Transverse colon (tissue), 4 donors: ENCODE measurements at places on chromosomes 5 and 9. TPM values are rescaled to one million over a fixed set of nuclear protein-coding genes. Genes with fewer than 3 reads are reported as not detected.

FOXD1 gene
- total RNA-seq, result not detected

PTTG1 gene
- 6.4 TPM for total RNA-seq

DNA sequence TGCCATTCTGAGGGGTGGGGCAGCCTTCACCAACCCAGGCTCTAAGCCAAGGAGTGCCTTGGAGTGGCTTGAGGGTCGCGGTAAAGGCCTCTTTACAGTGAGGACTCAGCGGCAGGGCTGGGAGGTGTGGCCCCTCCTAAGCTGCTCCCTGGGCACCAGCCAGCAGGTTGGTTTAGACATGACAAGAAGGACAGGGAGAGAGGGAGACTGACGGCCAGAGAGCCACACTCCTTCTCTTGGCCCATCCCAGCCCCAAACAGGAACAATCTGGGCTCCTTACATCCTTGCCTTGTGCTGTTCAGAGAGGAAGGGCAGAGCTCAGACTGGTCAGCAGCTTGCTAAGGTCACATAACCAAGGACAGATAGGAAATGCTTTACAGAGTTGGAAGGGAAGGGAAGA lies 94.5 kb downstream of the LMX1B start:
- no peaks in the 10 kb centered on the region for H3K36me3 ChIP-seq
- H3K4me1 ChIP-seq, result no peaks in the 10 kb centered on the region
- peaks cover 77% of the 10 kb centered on the region for H3K27me3 ChIP-seq
- no peak for DNase-seq
- H3K27ac ChIP-seq, result no peak overlapping the region

ADAM19 gene
- 4.0 TPM for total RNA-seq

PCDHA1 gene
- not detected for total RNA-seq

DNA sequence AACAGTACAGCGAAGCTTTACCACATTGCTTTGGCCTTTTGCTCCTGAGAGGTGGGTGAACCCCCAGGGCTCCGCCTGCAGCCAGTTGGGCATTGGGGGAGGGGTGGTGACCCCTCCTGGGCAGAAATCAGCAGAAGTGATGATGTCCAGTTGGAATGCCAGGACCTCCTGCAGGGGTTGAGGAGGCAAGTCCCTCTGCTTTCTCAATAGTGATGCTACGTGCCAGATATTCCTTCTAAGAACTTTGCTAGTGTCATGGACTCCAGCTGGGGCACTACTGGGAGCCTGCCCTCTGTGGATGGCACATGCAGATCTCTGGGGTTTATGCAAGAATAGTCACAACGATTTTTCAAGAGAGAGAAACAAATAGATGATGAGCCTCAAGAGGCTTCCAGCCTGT lies 95.6 kb downstream of the NDFIP1 start:
- DNase-seq, result no peak
- no peaks in the 10 kb centered on the region for H3K36me3 ChIP-seq
- no peaks in the 10 kb centered on the region for H3K4me1 ChIP-seq
- no peaks in the 10 kb centered on the region for H3K27me3 ChIP-seq
- no peak overlapping the region for H3K27ac ChIP-seq

DNA sequence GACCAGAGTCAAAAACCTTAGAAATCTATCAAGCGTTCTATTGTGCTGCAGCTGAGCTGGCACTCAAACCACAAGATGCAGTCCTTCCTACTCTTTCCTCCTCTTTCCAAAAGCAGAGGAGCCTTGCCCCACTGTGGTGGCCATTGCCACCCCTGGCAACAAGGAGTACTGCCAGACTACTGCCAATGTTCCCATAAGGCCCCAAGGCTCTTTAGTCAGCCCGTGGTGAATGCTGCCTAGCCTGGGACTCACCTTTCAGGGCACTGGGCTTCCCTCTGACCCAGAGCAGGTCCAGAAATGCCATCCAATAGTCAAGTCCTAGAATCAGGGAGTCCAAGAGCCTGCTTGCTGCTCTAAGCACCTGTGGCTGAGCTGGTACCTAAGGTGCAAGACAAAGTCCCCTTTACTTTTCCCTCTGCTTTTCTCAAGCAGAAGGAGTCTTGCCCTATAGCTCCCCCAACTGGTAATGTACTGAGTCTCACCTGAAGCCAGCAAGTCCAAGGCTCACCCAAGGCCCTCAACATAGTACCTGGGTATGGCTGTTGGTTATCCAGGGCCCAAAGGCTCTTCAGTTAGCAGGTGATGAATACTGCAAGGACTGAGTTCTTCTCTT lies 219.4 kb downstream of the ATPSCKMT start:
- no peaks in the 10 kb centered on the region for H3K27me3 ChIP-seq
- no peaks in the 10 kb centered on the region for H3K4me1 ChIP-seq
- no peaks in the 10 kb centered on the region for H3K36me3 ChIP-seq
- no peak overlapping the region for H3K4me3 ChIP-seq
- H3K27ac ChIP-seq, result no peak overlapping the region

SLC1A1 gene
- total RNA-seq, result 0.80 TPM

- no peak overlapping the region for H3K4me3 ChIP-seq
- DNase-seq, result no peak
- H3K4me1 ChIP-seq, result no peaks in the 10 kb centered on the region
- H3K27me3 ChIP-seq, result peaks cover 25% of the 10 kb centered on the region
- H3K27ac ChIP-seq, result no peak overlapping the region
These were observed 513.9 kb downstream of the CTNND2 start for GRCh38 chr5:11390291-11390767.

DNA sequence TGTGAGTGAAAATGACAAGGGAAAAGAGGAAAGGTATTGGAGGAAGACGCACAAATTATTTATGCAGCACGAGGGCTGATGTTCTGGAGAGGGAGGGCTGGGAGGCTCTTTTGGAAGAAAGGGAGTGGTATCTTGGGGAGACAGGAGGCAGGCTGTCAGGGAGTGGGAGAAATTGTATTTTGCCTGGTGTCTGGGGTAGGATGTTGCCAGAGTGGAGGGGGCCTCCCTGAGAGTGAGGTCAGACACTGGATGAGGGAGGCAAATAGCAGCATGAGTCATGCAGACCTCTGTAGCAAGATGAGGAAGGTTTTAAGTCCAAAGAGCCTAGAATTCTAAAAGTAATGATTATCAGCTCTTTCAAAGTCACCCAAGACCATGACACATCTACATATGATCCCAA lies 158.0 kb downstream of the DMRT2 start:
- no peak overlapping the region for H3K27ac ChIP-seq
- no peak for DNase-seq
- H3K36me3 ChIP-seq, result no peaks in the 10 kb centered on the region
- H3K4me1 ChIP-seq, result no peaks in the 10 kb centered on the region
